ENCODE measurements at places on chromosomes 11 and 22. TPM values are rescaled to one million over a fixed set of nuclear protein-coding genes. Genes with fewer than 3 reads are reported as not detected.

Gene UBTFL1
- total RNA-seq, result not detected

Gene EFEMP2
- total RNA-seq, result 94.8 TPM

Gene MRGPRX4
- total RNA-seq, result not detected

Gene B4GALNT4
- 0.88 TPM for total RNA-seq

Gene OR8G1
- not detected for total RNA-seq

Gene RTN4R
- 0.29 TPM for total RNA-seq

Gene DDTL
- 1.8 TPM for total RNA-seq

Gene OR8A1
- not detected for total RNA-seq

Gene CCDC73
- total RNA-seq, result not detected

Gene SCUBE1
- total RNA-seq, result 2.1 TPM

Gene DRD4
- total RNA-seq, result not detected

Gene SCN2B
- not detected for total RNA-seq

Gene KCNK4
- total RNA-seq, result 0.29 TPM
